ENCODE measurements at places on chromosomes 2 and 18.

DNA sequence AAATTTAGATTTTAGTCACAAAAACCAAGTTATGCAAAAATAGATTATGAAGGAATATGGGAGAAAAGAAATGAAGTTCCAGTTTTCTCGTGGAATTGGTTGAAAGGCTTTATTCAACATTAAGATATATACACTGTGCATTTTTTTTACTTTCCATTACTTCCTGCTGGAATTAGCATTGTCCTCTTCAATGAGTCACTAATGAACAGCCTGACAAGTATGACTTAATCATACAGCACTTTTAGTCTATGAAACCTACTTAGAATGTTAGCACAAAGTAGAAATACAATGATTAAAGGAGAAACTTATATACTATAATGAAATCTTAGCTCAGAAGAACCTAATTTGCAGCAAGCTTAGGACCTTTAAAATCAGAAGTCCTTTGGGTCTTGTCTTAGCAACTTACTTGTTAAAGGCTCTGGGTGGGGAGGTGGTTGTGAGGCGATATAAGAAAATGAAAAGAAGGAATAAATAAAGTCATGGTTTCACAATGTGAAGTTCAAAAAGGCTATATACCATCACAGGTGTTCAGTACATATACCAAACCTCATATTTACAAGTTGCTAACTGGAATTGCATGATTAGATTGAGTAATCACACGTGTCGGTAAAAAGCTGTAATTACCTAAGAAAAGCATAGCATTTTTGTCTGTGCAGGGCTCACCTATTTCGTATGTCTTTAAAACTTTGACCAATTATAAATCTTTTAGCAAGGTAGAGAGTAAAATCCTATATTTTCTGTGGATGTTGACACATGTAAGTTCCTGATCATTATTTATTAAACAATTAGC lies 236.8 kb downstream of the CAMKMT start:
- DNase-seq = no peak

- peak; percentile 45 for DNase-seq
Observed at GRCh38 chr2:158539176-158540005, 82.6 kb downstream of the PKP4 start.

DNA sequence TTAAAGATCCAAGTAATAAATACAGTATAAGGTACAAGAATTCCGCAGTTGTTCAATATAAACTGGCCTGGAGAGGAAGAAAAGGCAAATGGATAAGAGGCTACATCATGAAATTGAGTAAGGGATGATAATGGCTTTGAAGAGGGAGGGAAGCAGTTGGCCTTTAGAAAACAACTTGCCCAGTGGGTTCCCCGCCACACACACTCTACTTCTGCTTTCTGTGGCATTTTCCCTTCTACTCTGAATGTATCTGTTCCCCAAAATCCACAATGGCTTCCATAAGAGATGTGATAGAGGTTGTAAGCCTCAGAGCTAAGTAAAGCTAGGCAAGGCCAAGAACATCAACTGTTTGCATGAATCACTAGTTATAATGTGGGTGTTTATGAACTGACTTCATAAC lies 221.3 kb downstream of the MBD2 start:
- no peak for DNase-seq

GRCh38 chr2:15316370-15316814 lies 244.7 kb downstream of the NBAS start:
- no peak for DNase-seq

DNA sequence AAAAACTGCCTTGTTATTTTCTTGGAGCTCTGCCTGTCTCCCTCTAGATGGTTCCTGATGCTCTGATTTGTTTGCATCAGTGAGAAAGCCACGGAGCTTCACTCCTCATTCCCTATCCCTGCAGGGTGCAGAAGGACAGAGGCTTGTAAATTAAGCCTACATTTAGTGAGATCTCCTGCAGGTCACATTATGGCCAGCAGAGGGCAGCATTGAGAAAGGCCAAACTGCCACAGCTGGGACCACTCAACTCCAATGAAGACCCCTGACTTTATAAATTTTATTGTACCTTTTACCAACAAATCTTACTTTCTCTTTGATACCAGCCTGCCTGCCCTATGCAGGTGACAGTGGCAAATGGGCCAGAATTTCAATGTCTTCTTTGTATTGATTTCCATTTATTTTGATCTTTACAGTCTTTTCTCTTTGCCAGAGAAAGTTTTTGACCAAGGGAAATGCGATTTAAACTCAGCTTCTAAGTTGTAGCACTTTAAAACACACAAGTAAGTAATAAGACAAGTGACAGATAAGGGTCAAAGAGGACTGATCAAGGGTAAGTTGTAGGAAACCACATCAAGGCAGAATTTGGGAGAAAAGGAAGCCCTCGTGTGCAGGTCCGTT lies 1029.1 kb upstream of the KLHL29 start:
- no peak for DNase-seq

DNA sequence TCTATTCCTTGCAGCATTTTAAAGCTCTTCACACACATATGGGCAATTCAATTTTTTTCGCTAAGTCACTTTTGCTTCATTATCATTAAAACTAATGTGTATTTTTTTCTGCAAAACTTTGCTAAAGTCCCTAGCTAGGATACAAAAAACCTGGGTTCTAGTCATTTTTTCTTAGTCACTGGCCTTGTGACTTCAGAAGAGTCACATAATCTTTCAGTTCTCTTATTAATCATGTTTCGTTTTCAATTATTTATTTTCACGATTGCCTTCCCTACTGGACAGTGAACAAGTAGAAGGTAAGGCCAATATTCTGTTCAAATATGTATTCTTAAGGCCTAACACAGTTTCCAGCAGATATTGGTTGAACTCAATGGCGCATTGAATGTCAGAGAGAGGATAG lies 60.9 kb upstream of the CYRIA start:
- DNase-seq = no peak

DNA sequence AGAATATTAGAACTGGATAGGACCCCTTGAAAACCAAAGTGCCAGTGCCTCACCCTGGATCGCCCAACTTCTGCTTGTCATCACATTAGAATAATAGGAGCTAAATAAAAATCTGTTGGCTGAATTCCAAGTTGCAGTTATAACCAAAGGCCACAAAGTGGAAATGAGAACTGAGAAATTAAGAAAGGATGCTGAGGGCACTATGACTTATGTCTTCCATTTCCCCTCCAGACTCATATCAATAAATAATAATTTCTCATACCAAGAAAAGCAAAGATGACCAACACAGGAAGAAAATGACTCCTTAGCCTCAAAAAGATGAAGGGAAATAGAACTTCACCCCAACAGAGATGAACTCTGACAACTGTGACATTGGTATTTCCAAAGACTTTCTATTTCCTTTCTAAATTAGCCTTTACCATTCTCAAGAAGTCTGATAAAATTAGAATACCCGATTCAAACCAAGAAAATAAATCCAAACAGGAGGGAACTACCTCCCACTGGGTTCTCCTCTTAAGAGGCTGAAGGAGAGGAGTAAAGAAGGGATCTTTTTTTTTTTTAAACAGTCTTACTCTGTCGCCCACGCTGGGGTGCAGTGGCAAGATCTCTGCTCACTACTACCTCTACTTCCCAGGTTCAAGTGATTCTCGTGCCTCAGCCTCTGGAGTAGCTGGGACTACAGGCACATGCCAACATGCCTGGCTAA lies 46.5 kb upstream of the EPG5 start:
- no peak for DNase-seq

DNA sequence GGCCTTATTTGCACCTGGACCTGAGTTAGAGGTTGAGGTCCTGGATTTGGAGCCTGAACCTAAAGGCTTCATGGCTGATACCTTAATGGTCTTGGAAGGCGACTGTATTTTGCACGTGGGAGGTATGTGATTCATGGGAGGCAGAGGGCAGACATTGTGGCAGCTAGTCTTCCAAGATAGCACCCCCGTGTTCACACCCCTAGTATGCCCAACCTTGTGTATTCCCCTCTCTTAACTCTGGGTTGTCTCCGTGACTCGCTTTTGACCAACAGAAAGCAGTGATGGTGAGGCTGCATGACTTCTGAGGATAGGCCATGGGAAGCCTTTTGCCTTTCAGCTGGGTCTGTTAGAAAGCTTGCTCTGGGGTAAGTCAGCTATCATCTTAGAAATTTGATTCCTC lies 45.8 kb upstream of the HAAO start:
- DNase-seq = no peak

- peak; percentile 68 for DNase-seq
Observed at GRCh38 chr2:33166287-33166881, 219.6 kb downstream of the LTBP1 start.

GRCh38 chr18:46174342-46175041 lies 70.3 kb downstream of the HAUS1 start:
- no peak for DNase-seq

DNA sequence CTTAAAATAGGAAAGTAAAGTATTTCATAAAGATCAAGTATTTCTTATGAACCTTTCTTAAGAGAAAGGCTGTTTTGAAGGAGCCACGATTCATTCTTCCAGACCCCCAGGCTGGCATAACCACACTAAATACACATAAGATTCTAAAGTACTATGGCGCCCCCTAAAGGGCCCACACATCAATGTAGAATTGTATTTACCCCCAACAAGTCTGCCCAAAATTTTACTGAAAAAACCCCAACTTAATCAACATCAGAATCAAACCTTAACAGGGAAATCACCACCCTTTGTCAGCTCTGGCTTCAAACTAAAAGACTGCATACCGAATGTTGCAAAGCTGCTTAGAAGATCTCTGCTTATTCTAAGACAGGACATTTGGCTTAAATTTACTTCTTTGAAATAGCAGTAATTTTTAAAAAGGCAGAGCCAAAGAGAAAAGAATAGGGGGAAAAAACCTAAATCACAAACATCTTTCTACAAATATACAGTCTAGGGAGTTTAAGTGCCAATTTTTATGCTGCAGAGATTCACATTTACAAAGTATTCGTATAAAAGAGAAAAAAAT lies 20.4 kb upstream of the BCL2 start:
- DNase-seq = no peak

- DNase-seq = peak; percentile 94
Observed at GRCh38 chr18:75475228-75475627, 47.7 kb upstream of the SMIM21 start.

- no peak for DNase-seq
Observed at GRCh38 chr2:189633392-189633811, 27.9 kb upstream of the ASNSD1 start.

GRCh38 chr18:80227472-80227871 lies 19.8 kb downstream of the PARD6G start:
- DNase-seq = no peak

GRCh38 chr2:241461693-241462677 lies 46.4 kb downstream of the STK25 start:
- no peak for DNase-seq

- DNase-seq = no peak
Observed at GRCh38 chr2:28277466-28277865, 115.2 kb upstream of the FOSL2 start.

GRCh38 chr2:109435066-109435690 lies 178.6 kb downstream of the SEPTIN10 start:
- DNase-seq = no peak

DNA sequence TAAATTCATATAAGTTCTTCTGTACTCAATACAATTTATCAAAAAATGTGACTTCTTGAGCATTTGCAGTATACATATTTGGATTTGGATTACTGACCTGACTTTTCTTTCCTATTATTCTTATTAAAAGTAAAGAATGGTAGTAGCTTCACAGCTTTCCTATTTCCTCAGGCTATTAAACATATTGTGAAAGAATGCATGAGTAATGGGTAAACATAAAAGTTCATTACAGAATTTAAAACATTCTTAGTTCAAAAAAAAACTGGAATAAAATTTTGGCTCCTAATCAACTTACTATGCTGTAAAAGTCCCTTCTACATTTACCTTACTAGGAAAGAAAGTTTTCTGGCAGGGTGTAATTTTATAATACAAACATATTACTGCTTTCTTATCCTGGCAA lies 27.3 kb upstream of the C2orf66 start:
- no peak for DNase-seq

GRCh38 chr2:164642268-164642667 lies 21.0 kb upstream of the GRB14 start:
- no peak for DNase-seq

DNA sequence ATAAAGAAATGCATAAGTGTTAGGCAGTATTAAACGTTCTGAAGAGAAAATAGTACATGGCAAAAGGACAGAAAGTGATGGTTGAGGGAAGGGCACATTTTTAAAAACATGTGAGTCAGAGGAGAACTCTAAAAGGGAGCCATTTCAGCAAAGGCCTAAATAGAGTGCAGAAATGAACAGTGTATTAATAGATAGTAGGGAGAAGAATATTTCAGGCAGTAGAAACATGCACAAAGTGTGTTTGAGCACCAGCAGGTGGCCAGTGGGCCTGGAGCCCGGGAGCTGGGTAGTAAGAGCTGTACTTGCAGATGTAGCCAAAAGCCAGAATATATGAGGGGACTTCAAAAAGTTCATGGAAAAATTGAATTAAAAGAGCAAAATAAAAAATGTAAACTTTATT lies 288.1 kb upstream of the FIGN start:
- DNase-seq = no peak
